ENCODE measurements at places on chromosomes 3 and 15.

DNA sequence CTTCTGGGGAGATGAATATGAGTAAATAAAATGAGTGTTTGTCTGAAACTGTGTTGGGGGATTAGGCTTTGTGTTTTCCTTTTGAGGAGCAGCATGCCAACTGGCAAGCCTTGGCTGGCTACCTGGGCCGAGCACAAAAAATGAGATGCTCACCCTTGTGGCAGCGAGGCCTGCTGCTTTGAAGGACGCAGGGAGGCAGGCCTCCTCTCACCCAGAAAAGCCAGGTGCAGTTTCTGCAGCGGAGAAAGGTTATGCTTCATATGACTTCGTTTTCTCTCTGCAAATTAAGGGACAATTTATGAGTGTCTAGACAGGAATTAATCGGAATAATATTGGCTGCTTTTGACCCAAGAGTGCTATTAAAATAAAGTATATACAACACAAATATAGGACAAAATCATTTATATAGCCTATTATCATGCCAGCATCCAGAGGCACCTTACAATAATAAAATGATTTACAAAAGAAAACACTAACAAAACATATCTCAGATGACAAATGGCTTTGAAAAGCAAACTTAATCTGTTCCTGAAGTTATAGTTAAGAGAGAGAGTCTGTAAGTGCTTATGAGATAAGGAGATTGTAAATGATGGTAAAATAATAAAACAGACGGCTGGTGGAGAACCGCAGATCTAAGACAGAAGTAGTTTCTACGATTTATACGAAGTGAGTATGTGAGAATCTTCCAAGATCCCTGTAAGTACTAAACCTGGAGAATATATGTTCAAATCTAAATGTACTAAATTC, 682.8 kb upstream of the NR2F2 start:
- DNase-seq: no peak

GRCh38 chr3:120688121-120688520, 6.1 kb upstream of the HGD start:
- peak; percentile 60 for DNase-seq

DNA sequence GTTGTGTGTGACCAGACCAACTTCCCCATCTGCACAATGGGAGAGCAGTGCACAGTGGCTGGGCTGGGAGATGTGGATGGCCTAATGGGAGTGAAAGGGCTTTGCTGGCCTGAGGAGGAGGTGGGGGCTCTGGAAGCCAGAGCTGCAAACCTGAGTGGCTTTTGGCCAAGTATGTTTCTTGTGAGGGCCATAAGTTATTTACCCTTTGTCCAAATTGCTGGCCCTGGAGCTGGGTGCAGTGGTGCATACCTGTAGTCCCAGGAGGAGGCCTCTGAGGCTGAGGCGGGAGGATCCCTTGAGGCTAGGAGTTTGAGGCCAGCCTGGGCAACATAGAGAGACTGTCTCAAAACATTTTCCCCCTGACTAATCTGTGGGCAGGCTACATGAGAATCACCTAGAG, 129.1 kb downstream of the WNT7A start:
- no peak for DNase-seq

- DNase-seq: no peak
These were observed 10.1 kb upstream of the GOLGA8J start for GRCh38 chr15:30072630-30073029.

GRCh38 chr3:114903213-114903612, 243.9 kb downstream of the ZBTB20 start:
- no peak for DNase-seq

DNA sequence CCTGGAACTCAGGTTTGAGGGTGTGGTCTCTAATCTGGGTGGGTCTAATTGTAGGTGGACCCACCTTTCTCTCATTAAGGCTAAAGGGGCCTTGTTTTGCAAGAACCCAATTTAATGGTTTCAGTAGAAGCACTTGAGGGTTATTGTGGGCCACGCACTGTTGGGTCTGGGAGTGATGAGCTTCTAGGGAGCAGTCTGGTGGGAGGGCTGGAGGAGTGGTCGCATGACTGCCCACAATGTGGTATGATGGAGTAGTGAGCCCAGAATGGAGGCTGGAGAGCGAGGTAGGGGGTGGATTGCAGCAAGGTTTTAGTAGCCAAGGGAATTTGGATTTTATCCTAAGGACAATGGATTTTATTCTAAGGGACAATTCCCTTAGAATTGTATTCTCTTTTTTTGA, 2.7 kb downstream of the TATDN2 start:
- no peak for DNase-seq

DNA sequence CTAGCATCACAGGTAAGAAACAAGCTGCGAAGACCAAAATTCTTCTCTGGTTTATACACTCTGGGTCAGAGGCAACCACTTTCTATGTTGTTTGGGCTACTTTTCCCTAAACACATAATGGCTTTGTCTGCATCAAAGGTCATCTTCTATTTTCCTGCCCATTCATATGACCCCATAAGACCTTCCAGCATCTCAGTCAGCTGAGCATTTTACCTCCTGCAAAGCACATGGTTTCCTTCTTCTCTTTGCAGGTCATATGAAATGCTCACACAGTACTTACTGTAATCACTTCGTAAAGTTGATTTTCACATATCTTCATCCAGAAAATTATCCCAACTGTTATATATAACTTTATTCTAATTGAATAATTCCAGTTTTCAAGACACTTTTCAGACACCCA, 34.8 kb downstream of the LIPC start:
- DNase-seq: no peak

DNA sequence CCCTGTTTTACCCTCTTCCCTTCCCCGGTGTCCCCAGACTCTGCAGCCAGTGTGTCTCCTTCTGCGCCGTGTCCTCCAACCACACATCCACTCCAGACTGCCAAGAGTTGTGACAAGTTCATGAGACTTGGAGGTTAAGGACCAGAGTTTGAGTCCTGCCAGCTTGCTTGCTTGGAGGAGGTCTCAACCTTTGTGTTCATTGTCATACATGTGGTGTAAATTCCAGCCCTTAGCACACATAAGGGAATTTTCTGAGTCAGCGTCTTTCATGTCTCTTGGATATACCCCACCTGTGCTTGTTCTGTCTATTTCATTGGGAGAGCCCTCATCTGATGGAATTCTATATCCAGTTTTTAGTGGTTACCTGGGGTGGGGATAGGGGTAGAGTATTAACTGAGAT, 13.3 kb downstream of the CORO2B start:
- DNase-seq: no peak

- no peak for DNase-seq
These were observed 22.8 kb downstream of the KLHL25 start for GRCh38 chr15:85771781-85772445.

DNA sequence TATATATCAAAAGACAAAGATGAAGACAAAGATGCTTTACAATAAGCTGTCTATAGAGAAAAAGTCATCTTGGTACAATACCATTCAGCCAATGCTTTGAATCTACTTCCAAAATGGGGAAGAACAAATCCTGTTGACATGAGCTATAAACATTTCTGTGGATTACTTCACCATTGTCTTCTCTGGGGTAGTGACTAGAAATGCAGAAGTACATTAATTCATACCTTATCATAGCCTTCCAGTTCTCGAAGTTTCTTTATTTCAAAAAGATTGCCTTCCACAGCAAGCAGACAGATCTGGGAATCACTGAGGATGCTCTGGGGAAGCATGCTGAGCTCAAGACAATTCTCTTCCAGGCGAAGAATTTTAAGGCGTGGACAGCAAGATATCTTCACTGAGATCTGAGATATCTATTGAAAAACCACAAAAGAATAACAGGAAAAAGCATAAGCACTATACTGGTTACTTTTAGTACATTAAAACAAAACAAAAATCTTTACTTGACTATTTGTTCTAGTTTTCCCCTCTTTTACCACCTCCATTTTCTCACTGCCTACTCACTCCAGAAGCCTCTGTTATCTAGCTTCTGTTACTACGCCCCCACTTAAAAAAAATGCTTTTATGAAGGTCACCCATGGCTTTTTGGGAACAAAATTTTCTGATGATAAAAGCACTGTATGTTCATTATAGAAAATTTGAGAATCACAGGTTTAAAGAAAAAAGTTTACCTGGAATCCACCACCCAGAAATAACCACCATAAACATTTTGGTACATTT, 3.6 kb downstream of the LRRC57 start:
- DNase-seq: no peak

GRCh38 chr3:153284282-153284938, 122.4 kb downstream of the RAP2B start:
- peak; percentile 76 for DNase-seq

DNA sequence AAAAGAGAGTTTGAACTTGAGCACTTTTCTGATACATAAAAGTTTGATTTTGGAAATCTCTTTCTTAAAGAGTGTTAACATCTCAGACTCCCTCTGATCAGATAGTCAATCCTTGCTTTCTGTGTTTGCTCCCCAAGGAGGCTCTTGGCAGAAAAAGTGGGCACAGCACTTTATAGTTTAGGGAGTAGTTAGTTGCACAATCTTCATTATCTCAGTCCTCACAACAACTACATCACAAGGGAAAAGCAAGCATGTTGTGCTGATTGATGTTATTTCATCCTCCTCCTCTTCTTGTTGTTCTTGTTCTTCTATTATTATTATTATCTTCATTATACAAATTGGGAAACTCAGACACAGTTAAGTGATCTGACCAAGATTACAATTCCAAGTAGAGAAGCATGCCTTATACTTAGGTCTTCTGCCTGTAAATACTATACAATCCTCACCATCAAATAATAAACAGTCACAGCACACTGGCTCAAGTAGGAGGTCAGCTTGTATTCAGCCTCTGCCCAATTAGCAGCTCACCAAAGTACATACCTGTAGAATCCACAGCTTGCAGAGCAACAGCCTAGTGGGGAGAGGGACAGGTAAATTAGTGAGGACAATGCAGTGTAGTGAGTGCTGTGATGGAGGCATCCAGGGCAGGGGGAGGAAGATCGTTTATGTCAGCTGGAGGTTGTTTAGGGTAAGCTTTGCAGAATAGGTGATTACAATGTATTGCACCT, 304.1 kb upstream of the MME start:
- DNase-seq: no peak

- no peak for DNase-seq
These were observed 357.4 kb downstream of the RORA start for GRCh38 chr15:60871731-60872130.

DNA sequence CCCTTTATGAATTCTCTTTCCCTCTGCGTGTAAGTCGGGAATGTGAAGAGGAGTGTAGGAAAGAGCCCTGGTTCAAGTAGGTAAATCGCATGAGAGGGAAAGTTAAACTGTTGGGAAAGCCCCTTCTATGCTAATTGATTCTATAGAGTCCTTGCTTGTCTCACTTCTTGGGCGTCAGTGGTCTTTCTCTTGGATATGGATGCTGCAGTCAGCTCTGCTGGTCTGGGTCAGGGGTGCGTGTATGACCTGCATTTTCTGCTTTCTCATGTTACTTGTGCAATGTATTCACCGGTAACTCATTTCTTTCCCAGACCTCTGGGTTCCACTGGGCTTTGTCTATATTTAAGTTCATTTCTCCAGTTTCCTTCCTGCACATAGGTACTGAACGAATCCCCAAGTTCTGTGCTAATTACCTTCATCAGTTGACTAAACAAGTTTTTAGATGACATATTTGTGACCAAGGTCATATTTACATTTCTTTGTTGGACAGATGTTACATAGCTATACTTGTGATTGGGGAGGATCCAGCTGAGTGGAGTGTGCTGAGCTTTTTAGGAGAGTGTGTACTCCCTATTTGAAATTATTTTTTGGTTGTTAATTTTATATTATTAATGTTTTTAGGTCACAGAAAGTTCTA, 1.4 kb downstream of the SETD5 start:
- no peak for DNase-seq

GRCh38 chr3:56753206-56753820, 48.4 kb downstream of the ARHGEF3 start:
- no peak for DNase-seq

DNA sequence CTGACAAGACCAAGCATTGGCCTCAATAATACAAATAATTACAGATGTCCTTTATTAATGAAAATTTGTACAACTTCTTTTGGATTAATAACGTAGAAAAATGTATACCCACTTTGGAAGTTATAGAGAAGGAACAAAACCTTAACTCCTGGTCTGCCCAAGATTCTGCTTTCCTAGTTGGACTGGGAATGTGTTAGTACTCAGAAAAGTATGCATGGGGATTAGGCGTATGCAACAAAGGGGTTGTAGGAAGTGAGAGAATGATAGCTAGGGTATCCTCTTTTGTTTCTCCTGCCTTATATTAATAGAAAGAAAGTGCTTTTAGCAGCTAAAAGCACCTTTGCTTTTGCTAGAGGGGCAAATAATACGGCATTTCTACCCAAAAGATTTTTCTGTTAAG, 116.2 kb upstream of the LRRFIP2 start:
- DNase-seq: peak; percentile 32

DNA sequence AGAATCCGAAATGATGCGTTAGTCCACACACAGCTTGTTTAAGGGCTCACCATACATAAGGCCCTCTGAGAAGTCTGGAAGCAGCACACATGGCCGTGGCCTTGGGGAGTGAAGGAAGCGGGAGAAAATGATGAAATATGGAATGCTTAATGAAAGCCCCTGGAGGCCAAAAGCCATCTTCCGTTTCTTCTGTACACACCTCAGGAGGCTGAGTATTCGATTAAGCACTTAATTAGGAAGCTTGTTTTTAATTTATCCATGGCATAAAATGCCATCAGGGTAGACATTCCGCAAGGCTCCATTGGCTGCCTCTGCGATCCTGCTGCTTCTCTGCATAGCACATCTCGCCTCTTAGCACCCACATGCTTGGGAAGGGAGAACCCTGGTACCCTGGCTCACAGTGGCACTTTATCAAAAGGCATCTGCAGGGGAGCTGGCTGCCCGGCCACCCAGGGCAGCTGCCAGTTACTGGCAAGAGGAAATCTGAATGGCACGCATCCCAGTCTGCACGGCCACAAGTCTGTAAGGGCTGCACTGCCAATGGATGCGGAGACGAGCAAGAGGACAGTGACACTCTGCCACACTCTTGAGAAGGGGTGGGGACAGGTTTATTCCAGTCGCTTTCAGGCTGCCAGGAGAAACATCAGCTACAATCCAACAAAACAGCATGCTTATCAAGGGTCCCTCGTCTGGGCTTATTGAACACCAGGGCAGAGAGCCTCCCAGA, 356.2 kb downstream of the OCA2 start:
- DNase-seq: no peak

- DNase-seq: no peak
These were observed 75.6 kb downstream of the BFSP2 start for GRCh38 chr3:133475245-133476010.

- no peak for DNase-seq
These were observed 36.0 kb downstream of the LDHAL6B start for GRCh38 chr15:59242649-59243048.

DNA sequence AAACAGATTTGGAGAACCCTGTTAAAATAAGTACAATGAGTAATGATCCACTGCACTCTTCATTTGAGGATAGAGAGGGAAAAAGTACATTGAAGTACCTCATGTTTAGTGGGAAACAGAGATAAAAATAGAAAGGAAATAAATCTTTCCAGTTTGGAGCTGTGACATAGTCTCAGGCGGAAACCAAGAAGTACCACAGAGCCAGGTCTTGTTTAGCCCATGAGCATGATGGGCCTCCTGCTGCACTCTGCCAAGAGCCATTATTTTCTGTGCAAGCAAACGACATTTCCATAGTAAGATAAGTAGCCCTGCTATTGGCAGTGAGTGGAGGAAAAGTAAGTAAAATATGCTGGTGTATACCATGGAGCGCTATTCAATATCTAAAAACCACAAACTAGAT, 796.1 kb downstream of the TBL1XR1 start:
- no peak for DNase-seq

- peak; percentile 90 for DNase-seq
These were observed 50.3 kb downstream of the CHSY1 start for GRCh38 chr15:101201411-101202174.
